Inflammatory macrophage treated with lipopolysaccharide for 4 hours (primary cell): ENCODE measurements at places on chromosomes 4 and X.
A peak's percentile ranks its signal among the peaks of the same experiment; 100 is the strongest.

DNA sequence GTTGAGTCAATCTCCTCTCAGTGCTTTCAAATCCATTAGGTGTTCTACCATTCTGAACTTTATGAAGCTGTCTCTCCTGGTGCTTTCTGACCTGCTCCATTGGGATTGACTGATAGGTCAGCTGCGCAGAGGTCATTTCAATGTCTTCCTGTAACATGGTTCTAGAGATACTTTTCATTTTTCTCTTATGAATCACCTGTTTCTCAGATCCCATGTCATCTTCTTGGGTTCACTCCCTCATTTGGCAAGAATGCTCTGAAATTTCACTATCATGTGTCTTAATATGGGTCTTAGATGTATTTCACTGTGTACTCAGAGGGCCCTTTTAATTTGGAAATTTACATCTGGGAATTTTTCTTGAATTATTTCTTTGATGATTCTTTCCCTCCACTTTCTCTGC lies 13.8 kb upstream of the PGM2 start:
- no peak for DNase-seq

GRCh38 chrX:36336751-36337150 lies 417.2 kb downstream of the CFAP47 start:
- DNase-seq = no peak

DNA sequence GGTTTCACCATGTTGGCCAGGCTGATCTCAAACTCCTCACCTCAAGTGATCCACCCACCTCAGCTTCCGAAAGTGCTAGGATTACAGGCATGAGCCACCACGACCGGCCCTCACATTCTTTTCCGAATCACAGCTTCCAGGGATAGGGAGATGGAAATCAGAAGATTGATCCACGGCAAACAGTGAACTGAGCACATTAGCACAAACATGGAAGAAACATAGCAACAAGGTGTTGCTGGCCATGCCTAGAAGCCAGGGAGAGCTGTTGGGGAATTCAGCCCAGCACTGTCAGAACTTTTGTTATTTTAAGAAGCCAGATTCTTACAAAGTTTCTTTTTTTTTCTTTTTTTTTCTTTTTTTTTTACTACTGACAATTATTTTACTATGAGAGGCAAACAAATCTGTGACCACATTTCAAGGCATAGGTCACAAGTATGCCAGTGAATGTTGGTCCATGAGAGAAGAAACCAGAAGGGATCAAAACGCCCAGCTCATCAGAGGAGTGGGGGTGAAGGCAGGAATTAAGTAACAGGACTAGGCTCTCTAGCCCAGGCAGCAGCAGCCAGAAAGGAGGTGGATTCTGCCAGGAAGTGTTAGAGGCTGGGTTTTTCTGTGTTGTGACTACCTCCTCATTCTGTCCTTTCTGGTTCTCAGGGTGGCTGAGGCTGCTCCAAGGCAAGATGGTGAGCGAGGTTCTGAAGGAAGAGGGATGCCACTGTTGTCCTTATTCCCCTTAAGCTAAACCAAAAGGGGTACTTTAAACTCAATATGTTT lies 44.1 kb downstream of the TEC start:
- no peak for DNase-seq

DNA sequence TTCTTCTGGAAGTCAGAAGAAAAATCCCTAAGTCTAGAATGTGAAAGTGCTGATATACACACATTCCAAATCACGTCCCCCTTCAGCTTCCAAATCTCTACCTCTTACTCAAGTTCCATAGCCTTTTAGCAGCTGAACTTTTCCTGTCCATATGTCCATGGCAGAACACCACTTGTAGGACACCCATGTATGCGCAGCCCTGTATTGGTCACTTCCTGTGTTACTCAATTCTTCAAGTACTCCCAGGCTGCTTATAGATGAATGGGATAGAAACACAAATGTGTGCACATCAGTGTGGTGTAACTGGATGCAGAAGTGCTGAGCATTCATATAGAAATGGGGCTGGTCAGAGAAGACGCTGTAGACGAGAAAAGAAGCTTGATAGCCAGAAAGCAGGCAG lies 18.8 kb downstream of the SRPX2 start:
- peak; percentile 48 for DNase-seq

- DNase-seq = no peak
These were observed 19.7 kb downstream of the QDPR start for GRCh38 chr4:17492058-17492741.

DNA sequence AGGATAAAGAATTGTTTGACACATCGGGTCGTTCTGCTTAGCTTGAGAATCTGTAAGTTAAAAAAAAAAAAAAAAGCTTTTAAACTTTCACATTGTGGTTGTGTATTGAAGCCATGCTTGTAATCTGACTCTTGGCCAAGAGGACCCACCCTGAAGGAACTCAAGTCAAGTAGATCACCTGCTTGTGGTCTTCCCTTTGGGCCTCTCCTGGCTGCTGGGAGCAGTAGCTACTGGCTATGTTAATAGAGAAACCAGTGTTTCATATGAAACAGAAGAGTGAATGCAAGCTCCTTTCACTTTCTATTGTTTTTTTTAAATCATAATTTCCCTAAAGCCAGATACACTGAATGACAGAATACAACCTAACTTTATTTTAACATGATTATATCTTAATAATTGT lies 402.4 kb upstream of the NDST4 start:
- DNase-seq = peak; percentile 6
